Small intestine (tissue), 16 donors: ENCODE measurements at places on chromosomes 13 and 19. TPM values are rescaled to one million over a fixed set of nuclear protein-coding genes. Genes with fewer than 3 reads are reported as not detected.

Gene CYP4F12
- polyA plus RNA-seq, result 300 TPM

Gene ZNF583
- polyA plus RNA-seq, result 0.54 TPM

GRCh38 chr19:6424195-6424938, at the start of gene KHSRP:
Gene KHSRP (minus strand): TSS chr19:6424811. CDS start chr19:6424701, 110 bp downstream.
- H3K4me1 ChIP-seq, result no peaks in the 10 kb centered on the region
- H3K4me3 ChIP-seq, result peak within 1 kb of the TSS; percentile 94
- H3K36me3 ChIP-seq, result peaks cover 34% of the 10 kb centered on the region
- DNase-seq, result peak; percentile 38
- H3K27ac ChIP-seq, result peak within 1 kb of the TSS; percentile 38
- H3K27me3 ChIP-seq, result no peaks in the 10 kb centered on the region

DNA sequence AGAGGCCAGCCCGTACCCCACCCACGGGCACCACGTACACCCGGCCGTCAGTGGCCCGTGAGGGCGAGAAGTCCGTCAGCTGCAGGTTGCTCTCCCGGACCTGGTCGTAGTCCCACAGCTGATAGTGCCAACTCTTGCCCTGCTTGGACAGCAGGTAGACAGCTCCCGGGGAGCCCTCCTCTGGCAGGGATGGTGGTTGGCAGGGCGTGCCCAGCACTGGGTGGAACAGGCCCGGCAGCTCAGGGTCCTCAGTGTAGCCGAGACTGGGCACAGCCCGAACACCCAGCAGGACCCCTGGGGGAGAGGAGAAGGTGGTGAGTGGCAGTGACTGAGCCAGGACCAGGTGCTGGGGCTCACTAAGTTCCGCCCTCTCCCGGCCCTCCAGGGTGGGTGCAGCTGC, 7.8 kb downstream of the ACTMAP start:
- no peak overlapping the region for H3K27ac ChIP-seq
- no peaks in the 10 kb centered on the region for H3K27me3 ChIP-seq
- no peak for DNase-seq
- no peaks in the 10 kb centered on the region for H3K4me1 ChIP-seq
- H3K36me3 ChIP-seq, result no peaks in the 10 kb centered on the region
- H3K4me3 ChIP-seq, result no peak overlapping the region

DNA sequence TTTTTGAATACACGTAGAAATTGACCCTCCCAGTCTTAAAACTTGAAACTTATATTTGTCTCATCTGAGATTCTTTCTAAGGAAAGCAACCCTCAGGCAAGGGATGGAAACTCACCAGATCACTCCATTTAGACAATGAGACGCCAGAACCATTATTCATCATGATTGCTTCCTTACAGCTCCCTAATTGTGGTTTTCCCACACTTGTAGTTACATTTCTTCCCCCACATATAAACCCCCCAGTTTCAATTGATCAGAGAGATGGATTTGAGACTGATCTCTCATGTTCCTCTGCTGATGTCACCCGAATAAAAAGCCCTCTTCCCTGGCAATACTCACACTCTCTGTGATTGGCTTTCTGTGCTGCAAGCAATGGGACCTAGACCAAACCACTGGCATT, 197.9 kb upstream of the STARD13 start:
- no peaks in the 10 kb centered on the region for H3K27me3 ChIP-seq
- H3K4me1 ChIP-seq, result no peaks in the 10 kb centered on the region
- DNase-seq, result no peak
- H3K36me3 ChIP-seq, result no peaks in the 10 kb centered on the region
- H3K4me3 ChIP-seq, result no peak overlapping the region

DNA sequence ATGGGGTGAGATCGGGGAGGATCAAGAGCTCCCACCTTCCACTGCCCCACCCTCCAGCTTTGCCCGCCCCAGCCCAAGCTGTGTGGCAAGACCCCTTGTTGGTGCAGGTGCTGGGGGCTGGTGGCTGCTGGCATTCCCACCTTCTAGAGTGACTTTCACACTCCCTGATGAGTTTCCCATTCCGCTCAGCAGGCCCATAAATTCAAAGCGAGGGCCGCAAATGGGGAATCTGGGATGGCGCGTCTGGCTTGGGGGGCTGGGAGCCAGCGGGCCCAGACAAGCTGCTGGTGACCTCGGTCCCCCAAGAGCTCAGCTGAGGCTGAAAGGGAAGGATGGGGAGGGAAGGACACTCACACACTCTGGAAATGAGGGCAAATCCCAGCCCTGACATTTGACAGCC, 110.3 kb downstream of the GADD45B start:
- H3K4me3 ChIP-seq, result no peak overlapping the region
- no peaks in the 10 kb centered on the region for H3K36me3 ChIP-seq
- no peak overlapping the region for H3K27ac ChIP-seq
- H3K4me1 ChIP-seq, result no peaks in the 10 kb centered on the region
- no peak for DNase-seq
- no peaks in the 10 kb centered on the region for H3K27me3 ChIP-seq

GRCh38 chr19:39166571-39167391, 30.0 kb upstream of the NCCRP1 start:
- H3K4me3 ChIP-seq, result no peak overlapping the region
- no peaks in the 10 kb centered on the region for H3K27me3 ChIP-seq
- no peaks in the 10 kb centered on the region for H3K4me1 ChIP-seq
- peaks cover 11% of the 10 kb centered on the region for H3K36me3 ChIP-seq
- DNase-seq, result peak; percentile 63

GRCh38 chr13:95763601-95764000, 86.7 kb downstream of the DNAJC3 start:
- DNase-seq, result no peak
- H3K36me3 ChIP-seq, result peaks cover 8% of the 10 kb centered on the region
- no peaks in the 10 kb centered on the region for H3K4me1 ChIP-seq
- no peak overlapping the region for H3K4me3 ChIP-seq

GRCh38 chr19:52028780-52029123, 573 bp upstream of the ZNF614 start:
- no peak for DNase-seq
- no peak overlapping the region for H3K4me3 ChIP-seq
- H3K36me3 ChIP-seq, result peaks cover 23% of the 10 kb centered on the region
- H3K27ac ChIP-seq, result peak overlapping the region; percentile 95
- no peaks in the 10 kb centered on the region for H3K27me3 ChIP-seq
- no peaks in the 10 kb centered on the region for H3K4me1 ChIP-seq
